Suprapubic skin (tissue), 4 donors: ENCODE measurements at places on chromosomes 7 and 10.

DNA sequence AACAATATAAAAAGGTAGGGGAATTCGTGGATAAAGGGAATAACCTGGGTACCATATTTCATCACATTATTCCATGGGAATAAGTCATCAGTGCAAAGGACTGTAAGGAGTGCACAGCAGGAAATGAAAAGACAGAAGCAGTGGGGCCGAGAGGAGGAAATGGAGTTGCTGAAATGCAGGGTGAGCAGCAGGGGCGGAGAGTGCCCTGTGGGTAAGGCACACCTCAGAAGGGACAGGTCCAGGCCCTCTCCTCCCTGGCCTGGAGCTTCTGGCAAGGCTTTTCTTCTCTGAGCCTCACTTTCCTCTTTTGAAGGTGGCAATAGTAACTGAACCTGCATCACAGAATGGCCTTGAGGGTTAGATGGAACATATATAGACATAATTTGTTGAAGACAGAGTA, 26.2 kb downstream of the IKZF1 start:
- no peak for DNase-seq

DNA sequence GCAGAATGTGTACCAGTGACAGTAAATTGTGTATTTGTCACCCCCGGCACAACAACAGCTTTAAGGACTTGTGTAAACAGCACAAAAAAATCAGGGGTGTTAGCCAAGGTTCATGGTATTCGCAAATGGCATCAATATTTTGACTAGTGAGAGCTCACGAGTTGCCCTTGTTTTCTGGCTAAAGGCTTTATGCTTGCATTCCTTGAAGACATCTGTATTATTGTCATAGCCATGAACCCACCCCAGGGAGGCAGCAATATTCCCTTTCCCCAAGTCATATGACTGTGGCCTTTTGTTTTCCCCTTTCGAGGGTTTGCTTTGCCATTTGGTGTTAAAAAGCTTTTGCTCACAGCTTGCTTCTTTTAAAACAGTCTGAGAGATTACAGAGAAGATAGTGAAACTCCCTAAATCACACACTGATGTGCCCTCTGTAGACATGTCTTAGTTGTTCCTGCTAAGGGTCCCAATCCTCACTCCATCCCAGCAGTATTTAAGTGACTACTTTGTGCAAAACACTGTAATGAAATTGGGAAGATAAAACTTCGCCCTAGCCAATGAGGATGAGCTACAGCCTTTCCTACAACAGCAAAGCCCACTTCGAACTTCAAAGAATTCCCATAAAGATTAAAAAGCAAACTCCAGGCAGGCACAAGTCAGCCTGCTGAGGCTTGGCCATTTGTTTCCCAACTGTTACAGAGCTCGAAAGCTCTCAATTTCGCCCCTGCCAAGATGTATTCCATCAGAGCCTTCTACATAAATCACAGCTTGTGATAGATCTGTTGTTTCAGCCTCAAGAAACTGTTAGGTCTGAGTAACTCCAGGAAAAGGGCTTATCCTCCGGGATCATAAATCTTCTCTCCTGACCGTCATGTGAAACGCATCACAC, 172.3 kb downstream of the ADAM12 start:
- no peak for DNase-seq

- DNase-seq: no peak
Measured at GRCh38 chr7:10156972-10157371, 816.7 kb upstream of the PHF14 start.

DNA sequence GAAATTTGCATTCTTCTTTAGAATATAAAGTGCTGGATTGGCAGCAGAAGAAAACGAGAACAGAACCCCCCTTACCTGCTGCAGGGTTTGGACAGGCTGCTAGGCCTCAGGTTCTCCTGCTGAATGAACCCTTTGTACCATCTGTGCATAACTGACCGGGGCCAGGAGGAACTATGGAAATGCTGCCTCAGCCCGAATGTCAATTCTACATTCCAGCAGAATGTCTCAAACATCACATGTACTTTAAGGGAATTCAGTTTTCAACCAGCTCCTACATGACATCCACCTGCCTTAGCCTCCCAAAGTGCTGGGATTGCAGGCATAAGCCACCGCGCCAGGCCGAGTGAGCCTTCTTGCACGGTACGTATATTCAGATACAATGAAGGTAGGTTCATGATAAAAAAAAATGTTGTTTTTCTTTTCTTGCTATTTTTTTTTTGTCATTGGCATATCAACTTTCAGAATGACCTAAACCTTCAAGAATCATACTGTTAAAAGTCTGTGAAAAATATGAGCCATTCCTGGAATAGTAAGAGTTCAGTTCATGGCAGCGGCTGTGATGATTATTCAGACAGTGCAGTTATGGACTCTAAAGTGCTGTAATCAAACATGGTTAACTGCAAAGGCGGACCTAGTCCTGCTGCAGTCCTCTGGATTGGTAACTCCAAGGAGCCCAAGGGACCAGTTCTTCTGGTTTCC, 84.4 kb upstream of the TNS3 start:
- DNase-seq: no peak

DNA sequence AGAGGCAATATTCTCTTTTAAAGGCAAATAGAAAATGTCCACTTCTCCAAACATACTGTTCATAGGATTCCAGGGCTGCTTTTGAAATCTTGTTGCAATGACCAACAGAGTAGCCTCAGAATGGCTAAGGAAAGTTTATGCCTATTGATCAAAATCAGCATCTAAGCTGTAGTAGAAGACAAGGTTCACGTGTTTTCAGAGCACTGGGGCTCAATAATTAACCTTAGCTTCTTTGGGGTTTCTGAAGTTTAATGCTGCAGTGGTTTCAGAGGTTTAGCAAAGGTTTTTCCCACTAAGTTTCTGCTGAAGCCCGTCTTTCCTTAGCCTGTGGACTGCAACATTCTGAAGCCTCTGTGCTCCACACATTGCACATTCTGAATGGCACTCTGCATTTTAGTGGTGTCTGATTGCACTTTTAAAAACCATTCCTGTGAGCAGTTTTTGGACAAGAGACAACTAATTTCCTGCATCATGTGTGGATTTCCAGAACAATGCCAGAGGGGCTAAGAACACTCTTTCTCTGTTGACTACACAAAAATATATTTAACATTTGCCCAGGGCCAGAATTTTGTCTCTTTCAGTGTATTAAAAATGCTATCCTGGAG, 342.5 kb downstream of the PTEN start:
- no peak for DNase-seq
